AG09319 (cell line): ENCODE measurements at places on chromosomes 2 and 18.

DNA sequence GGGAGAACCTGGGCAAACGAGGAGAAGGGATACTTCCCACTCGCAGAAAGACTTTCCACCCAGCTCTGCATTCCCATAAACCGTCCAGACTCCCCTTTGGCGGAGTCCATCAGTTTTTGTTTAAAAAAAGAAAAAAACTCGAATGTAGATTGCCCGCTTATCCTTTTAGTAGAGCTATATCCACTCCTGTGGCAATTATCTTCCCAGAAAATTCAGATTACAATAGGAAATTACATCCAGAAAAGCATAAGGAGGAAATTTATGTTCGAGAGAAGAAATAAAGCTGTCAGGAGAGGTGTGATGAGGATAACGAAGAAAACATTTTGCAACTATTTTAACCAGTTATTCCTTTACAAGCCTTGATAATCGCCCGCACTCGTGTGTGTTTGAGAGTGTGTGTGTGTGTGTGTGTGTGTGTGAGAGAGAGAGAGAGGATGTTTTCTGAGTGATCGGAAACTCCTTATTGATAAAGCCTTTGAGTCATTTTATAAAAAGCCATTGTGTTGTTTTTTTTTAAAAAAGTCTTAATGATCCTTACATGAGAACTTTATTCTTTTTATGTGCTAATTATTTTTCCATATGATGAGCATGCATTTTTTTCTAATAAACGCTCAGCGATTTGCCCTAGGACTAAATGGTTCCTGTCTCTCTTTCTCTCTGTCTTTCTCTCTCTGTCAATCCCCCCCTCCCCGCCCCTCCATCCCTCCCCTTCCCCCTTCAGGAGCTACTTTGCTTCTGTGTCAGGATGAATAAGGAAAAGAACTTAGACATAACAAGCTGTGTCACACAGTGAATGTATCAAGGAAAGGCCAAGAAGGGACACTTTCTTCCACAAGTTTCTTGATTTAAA lies 1.1 kb upstream of the PPP3R1 start:
- DNase-seq: no peak

- DNase-seq: no peak
Measured at GRCh38 chr18:70195014-70195614, 10.4 kb downstream of the RTTN start.

GRCh38 chr2:176164611-176165369 lies 7.7 kb downstream of the HOXD3 start:
- no peak for DNase-seq

DNA sequence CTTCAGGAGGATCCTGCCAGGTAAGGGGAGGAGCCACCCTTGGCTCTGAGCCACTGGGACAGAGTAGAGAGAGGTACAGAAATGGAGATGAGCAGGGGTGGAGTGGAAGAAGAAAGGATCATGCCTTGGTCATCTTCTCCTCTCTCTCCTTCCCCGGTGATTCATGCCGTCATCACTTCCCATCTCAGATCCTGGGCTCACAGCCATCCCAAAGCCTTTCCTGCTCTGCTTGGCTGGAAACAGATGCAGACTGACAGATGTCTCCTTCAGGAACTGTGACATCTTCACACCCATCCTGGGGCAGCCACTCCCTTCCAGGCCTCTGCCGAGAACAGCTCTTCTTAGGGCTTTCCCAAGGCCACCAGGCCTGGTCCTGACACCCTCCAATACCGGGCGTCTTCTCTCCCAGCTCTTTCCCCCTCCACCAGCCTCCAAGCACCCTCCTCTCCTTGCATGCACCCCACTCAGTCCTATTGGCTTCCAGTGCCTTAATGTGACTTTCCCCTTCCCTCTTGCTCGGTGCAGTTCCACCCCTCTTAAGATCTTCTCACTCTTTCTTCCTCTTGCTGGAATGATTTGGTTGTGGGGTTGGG lies 58.3 kb upstream of the TNP1 start:
- peak; percentile 5 for DNase-seq
